ENCODE measurements at places on chromosomes 13 and 19.
A peak's percentile ranks its signal among the peaks of the same experiment; 100 is the strongest.

GRCh38 chr13:73542446-73542845, 483.6 kb downstream of the KLF5 start:
- DNase-seq, result no peak

DNA sequence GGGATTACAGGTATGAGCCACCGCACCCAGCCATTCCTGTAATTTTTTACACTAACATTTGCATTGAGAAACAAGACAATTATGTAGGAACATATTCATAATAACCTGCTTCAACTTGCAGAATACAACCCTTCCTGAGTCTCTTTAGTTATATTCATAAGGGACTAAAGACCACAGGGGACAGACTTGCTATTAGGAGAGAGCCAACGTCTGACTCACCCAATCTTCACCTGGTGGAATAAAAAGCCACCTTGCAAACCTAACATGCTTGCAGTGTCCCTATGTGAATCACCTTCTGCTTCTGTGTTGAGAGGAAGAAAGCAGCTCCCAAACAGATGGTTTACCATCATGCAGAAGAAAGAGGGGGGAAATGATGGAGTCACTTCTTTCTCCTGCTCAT, 456.1 kb downstream of the PCDH9 start:
- no peak for DNase-seq

- no peak for DNase-seq
These were observed 54.0 kb downstream of the RFC3 start for GRCh38 chr13:33872005-33872351.

DNA sequence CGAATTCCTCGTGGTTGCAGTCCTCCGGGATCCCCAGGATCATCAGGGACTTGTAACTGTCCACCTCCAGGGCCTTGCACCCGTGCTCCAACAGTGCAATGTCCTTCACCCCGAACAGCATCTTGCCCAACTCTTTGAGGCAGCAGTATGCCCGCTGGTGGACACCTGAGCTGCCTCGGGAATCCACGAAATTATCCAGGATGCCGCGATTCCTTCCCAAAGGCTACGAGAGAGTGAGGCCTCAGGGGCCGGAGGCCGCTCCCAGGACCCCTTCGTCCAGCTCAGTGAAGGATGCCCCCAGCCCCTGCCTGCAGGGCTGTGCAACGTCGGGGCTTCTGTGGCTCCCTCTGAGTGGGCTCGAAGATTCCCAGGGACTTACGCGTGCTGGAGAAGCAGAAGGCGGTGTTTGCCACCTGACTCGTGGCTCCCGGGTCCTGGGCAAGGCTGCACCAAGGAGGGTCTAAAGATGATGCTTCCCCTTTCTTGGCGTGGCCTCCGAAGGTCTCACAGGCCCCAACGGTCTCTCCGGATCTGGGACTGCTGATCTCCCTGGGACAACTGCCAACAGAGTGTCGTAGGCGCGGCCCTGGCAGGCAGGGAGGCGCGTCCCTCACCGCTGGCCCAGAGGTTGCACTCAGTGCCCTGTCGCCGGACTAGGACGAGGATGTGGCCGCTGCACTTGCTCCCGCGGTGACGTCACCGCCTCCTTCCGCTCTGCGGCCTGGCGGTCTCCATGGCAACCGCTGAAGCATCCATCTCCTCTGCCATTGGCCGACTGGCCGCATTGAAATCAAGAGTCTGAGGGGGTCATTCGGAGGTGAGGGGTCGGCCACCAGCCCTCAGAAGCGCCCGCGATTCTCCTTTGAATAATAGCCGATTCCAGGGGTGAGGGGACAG, at the start of gene PNMA8C:
PNMA8C (minus strand) TSS at position 698 of the 897 bp plus-strand sequence; CDS start at position 121, 577 bp downstream.
- peak; percentile 41 for DNase-seq

GRCh38 chr13:111319521-111319920, 921 bp upstream of the TEX29 start:
- DNase-seq, result no peak

- DNase-seq, result peak; percentile 29
These were observed 390.5 kb downstream of the FGF9 start for GRCh38 chr13:22061371-22061805.

All from GM12892 (cell line).